ENCODE measurements at places on chromosomes 7 and 10.

- no peak for DNase-seq
Measured at GRCh38 chr10:24851629-24852028, 100.8 kb downstream of the PRTFDC1 start.

DNA sequence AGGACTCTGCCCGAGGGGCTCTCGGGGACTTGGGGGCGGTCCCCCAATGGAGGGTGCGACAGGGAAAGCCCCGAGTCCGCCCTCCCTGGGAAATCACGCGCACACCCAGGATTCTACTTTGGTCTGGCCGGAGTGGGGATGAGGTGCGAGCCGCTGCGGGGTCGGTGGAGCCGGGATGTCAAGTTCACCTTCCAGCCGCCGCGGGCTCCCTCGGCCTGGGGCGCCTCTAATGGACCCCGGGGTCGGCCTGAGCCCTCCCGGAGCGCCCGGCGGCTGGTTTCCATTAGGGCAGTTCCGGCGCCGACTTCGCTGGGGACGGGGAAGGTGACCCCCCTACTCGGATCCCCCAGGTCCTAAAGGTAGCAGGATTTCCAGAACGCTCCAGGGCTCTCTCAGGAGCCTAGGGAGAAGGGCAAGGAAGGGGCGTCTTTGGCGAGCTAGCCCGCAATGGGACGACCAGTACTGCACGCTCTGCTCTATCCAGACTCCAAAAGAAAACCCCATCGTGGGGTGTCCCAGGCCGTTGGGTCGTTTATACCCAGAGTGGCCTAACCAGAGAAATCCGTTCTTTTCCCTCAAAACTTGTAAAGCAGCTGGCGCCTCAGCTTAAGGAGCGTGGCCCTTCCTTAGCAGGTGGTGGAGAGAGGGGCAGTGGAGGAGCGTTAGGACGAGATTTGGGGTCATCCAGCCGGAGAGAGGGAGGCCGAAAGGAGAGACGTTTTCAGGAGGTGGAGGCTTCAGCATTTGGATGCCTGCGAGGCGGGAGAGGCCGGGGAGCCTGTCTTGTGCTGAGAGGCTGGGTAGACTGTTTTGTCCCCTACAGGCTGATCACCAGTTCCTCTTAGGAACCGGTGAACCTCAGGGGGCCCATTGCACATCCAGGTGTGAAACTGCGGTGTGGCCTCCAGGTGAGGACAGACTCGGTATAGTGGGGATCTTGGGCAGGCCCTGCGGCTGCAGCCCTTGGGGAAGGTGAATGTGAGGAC lies 860 bp upstream of the WDR86 start:
- DNase-seq = no peak

- DNase-seq = no peak
Measured at GRCh38 chr7:2043316-2044039, 189.3 kb downstream of the MAD1L1 start.

GRCh38 chr7:78099715-78100394 lies 301.3 kb downstream of the PHTF2 start:
- DNase-seq = no peak

- no peak for DNase-seq
Measured at GRCh38 chr10:52900593-52900992, 128.0 kb upstream of the MBL2 start.

DNA sequence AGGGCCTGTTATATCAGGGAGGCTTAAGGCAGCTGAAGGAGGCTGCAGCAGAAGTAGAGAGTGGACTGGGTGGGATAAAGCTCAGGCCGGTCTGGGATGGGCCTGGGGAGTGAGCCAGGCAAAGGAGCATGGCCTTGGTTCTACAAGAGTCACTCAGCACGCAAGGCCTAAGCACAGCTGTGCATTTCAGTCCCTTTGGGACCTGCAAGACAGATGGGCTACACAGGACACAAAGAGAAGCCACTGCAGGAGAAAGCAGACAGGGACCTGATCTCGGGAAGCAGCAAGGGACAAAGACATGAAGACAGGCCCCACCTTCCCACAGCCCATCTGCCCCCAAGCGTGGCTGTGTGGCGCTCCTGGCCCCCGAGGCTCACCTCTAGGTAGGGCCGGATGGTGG lies 29.4 kb downstream of the RRP12 start:
- DNase-seq = no peak

GRCh38 chr7:105662998-105663397 lies 81.7 kb upstream of the EFCAB10 start:
- no peak for DNase-seq

GRCh38 chr10:11397980-11398580 lies 213.4 kb downstream of the USP6NL start:
- DNase-seq = no peak

- DNase-seq = no peak
Measured at GRCh38 chr7:14275356-14275755, 285.9 kb upstream of the ETV1 start.

DNA sequence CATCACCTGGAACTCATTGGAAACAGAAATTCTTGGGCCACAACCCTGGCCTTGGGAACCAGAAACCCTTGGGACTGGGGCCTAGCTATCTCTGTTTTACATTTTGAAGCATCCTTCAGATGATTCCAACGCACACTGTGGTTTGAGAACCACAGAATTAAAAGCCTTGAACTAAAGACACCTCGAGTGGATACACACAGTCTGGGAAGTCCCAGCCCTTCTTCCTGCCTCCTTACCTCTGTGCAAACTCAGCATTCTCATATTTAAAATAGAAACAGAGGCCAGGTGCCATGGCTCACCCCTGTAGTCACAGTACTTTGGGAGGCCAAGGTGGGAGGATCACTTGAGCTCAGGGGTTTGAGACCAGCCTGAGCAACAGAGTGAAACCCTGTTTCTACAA lies 12.9 kb downstream of the NPFFR1 start:
- DNase-seq = no peak

DNA sequence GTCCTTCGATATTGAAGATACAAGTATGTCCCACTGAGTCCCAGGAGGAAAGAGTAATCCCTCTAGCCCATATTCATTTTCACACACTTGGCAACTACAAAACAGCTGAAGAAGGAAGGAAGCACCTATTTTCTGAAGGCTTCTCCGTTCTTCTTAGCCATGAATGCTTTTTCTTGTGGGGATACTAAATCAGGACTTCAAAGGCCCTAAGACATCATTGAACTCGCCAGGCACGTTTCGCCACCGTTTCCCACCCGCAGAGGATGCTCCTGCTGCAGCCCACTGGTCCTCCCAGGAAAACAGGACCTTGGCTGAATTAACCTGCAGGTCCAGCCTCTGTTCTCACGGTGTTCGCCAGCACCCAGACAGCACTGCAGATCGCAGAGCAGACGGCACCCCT lies 561.5 kb downstream of the DNAJB6 start:
- no peak for DNase-seq

- no peak for DNase-seq
Measured at GRCh38 chr10:89398003-89398749, 5.8 kb downstream of the IFIT1 start.

DNA sequence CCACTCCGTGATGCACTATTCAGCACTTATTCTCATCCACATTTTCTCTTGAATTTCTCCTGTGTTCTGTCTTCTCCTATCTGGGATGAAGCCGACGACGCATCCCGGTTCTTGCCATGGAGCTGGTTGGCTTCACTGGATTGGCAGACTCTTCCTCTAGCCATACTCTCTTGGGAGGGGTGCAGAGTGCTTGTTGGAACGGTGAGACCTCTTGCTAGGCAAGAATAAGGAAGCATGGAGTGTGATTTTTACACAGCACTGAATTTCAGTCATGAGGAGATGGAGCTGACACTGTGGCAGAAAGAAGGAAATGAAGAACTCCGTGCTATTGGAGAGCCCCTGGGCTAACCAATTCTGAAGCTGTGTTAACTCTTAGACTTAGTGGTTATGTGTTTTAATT lies 28.2 kb upstream of the ZNF32 start:
- no peak for DNase-seq

DNA sequence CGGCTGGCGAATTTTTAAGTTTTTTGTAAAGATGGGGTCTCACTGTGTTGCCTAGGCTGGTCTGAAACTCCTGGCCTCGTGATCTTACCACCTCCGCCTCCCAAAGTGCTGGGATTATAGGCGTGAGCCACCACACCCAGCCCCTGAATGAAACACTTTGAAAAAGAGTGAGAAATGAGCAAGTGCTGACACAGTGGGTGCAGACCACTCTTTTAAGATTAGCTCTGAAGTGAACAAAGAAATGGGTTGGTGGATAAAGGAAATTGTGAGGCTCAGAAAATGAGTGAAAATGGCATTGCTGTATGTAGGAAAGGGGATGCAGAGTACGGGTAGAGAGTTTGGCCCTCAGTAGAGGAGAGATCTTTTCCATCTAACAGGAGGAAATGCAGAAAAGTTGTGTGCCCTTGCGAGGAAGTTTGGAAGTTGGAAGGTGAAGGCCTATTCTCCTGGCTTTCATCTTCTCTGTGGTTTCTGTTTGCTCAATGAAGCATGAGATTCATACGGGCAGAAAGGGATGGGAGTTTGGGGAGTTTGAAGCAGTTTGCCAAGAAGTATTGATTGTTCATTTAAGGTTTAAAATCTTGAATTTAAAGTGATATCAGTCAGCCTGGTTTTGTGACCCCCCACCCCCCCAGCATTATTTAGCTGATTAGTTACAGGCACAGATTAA lies 11.0 kb downstream of the MAPK8 start:
- DNase-seq = no peak

DNA sequence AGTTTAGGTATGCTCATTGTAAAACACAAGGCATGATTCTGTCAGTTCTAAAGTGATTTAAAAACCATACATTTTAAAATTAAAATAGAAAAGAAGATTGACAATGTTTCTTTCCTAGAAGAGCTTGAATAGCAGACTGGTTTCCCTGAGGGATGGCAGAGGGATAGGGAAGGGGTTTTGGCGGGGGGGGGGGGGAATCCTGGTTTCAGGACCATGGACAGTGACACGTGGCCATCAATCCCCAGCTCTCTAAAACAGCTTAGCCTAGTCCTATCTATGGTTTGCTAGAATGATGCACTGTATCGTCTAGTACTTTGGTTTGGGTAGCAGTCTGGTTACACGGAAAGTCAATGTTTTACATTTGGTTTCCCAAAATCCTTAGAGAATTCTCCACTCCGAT lies 88.7 kb downstream of the PHYHIPL start:
- no peak for DNase-seq

DNA sequence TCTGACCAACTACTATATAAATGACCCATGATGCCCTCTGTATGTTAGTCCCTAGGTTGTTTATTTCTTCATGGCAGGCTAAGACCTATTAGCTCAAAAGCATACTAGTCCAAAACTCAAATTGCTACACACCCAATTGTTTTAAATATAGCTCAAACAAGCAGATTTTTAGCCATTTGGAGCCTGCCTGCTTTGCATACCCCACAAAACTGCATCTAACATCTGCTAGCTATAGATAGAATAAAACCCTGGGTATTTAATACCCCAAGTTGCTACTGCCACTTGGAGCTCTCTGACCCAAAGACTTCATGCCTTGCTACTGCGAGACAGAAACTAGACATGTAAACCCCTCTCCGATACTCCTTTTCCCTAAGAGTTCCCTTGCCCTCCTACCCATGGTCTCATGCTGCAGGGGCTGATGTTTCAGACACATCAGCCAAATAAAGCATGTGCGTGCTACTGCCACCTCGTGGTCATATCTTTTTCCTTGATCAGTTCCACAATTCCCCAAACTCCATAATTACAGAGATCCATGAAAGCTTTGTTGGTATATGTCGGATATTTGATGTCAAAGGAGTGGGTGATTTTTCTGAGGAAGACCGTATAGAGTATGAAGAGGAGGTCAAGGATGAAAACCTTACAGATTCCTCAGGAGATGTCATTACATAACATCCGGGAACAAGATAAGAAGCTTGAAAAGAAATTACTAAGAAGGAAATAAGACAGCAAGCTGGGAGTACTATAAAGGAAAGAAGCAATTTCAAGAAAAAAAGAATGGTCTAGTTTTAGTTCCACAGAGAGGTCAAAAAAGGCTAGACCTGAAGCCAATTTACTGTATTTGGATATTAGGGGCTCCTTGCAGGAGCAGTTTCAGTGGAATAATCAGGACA lies 386.6 kb downstream of the SH2D4B start:
- peak; percentile 33 for DNase-seq

- no peak for DNase-seq
Measured at GRCh38 chr10:108003576-108003975, 839.1 kb upstream of the SORCS1 start.

DNA sequence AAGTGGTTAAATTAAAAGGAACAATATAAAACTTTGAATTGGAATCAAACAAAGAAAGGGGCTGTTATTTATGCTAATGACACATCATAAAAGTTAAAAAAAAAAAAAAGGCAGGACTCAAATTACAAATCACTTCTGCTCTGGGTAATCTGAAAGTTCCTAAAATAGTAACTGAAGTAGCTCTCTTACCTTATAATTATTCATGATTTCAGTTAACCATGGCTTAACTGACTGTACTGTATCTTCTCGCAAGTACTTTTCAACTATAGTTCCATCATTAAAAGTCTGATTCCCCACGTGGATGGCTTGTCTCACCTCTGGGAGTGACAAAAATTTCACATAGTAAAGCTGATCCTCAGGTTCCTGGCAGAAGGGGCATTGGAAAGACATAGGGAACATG lies 82.5 kb downstream of the CPVL start:
- no peak for DNase-seq

DNA sequence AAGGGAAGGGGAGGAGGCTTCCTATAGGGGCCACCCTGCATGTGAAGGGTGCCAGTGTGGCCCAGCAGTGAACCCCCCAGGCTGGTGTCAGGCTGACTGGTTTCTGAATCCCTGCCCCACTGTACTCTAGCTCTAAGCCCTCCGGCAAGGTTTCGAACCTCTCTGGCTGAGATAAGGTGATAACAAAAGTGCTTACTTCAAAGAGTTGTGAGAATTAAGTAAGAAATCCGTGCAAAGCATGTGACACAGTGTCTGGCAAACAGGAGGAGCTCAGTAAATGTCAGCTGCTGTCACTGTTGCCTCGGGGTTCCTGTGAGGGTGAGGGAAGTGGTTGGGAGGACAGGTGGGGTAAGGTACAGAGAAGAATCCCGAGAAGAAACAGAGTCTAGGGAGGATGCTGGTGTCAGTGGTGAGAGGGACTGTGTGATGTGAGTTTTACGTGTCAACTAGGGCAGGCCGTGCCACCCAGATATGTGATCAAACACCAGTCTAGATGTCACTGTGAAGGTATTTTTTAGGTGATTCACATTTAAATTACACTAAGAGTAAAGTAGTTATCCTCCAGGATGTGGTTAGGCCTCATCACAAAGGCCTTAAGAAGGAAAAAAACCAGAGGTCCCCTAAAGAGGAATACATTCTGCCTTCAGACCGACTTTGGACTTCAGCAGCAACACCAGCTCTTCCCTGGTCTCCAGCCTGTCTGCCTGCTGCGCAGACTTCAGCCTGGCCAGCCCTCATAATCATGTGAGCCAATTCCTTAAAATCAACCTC lies 64.4 kb downstream of the BPGM start:
- DNase-seq = no peak

All from HepG2 (cell line).